ENCODE measurements at places on chromosomes 5 and 9.

DNA sequence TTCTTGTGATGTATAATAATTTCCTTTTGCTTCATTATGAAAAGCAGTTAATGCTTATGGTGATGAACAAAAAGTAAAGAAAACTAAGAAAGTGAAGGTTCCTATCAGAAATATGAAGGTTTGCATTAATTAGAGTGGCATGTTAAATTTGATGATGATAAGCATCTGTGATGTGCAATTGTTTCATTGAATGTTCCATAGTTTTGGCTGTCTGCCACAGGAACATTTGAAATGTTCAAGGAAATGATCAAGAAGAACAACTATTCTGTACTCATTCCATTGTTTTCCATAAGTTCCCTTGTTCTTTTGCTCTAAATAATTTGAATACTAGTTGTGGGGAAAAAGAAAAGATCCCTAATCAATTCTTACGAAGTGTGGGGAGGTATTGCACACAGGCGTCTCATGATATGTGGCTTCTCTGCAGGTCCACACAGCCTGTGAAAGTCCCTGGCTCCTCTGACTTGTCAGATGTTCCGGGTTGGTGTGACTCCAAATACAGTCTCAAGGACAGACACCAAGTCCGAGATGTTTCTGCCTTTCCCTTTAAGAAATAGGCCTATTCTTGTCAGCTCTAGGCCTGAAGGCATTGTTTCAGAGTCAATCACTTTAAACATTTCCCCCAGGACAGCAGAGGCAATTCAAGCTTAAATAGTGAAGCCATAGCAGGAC lies 152.6 kb upstream of the MAST4 start:
- DNase-seq: no peak

DNA sequence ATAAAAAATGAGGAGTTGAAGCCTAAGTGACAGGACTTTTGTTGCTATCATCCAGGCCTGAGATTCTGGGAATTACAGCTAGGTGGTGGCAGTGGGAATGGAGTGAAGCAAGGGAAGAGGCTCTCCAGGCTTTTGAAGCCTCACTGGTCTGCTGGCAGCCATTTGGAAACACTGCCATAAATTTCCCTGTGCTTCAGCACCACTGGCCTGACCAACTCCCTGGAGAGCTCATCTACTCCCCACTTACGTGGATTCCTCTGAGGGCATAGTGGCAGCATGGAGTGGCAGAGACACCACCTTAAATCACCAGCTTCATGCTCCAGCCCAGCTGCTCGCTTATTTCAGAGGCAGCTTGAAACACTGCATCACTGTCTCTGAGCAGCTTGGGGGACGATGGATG lies 518.2 kb downstream of the TLR4 start:
- DNase-seq: no peak

GRCh38 chr5:56769875-56770604 lies 45.3 kb upstream of the MAP3K1 start:
- DNase-seq: no peak

DNA sequence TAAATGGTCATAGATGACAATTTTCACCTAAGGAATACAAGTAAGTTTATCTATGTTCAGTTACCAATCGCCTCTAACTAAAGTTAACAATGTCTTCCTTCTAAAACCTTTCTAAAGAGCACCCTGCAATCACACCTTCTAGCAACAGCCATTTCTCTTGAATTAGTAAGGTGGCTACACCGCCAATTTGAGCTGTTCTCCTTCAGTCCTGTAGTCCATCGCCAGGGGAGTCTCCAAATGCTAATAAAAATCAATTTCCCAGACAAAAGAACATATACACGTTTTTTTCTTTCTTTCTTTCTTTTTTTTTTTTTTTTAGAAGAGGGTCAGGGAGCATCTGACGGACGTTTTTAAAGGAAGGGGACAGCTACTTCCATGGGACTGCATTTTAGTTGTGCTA lies 729 bp upstream of the RORB start:
- DNase-seq: no peak

All from stimulated activated CD8-positive, alpha-beta memory T cell treated with anti-CD3 and anti-CD28 coated beads, Interleukin-7, amount 100 ng/mL, for 1 hour (primary cell).